ENCODE measurements at places on chromosomes 7 and 10. TPM values are rescaled to one million over a fixed set of nuclear protein-coding genes. Genes with fewer than 3 reads are reported as not detected.

Gene TMEM248
- total RNA-seq = 128 TPM

Gene CCZ1
- total RNA-seq = 85.2 TPM

Gene AKR1C8
- not detected for total RNA-seq

Gene COBL
- 1.3 TPM for total RNA-seq

Gene PDIA4
- total RNA-seq = 116 TPM

Gene NYAP1
- total RNA-seq = 0.68 TPM

Gene MARVELD1
- 40.8 TPM for total RNA-seq

Gene SPDYE9
- total RNA-seq = not detected

Gene MSMB
- not detected for total RNA-seq

Gene ANXA8
- total RNA-seq = 137 TPM

Gene PON3
- total RNA-seq = 5.5 TPM

Gene CTNNA3
- 1.1 TPM for total RNA-seq

Gene HHEX
- 6.3 TPM for total RNA-seq

Gene NPY
- not detected for total RNA-seq

Gene MAGI2
- total RNA-seq = 25.3 TPM

Gene SFTPD
- 0.89 TPM for total RNA-seq

Gene ASAH2
- total RNA-seq = 11.3 TPM

Gene WNT8B
- total RNA-seq = 0.99 TPM

Gene AKR1B15
- 1.6 TPM for total RNA-seq

Gene STRIP2
- 0.52 TPM for total RNA-seq

Gene MRPS24
- 66.7 TPM for total RNA-seq

Gene AMZ1
- 0.23 TPM for total RNA-seq

Gene SLC12A9
- total RNA-seq = 41.9 TPM

Gene H2BK1
- not detected for total RNA-seq

Gene SPDYE6
- total RNA-seq = not detected

Gene FRAT1
- total RNA-seq = 2.9 TPM

Gene PLXNA4
- 7.6 TPM for total RNA-seq

Gene ZP3
- 23.3 TPM for total RNA-seq

Gene CCL26
- 1.1 TPM for total RNA-seq

Gene AOC1
- total RNA-seq = 1.5 TPM

Gene SP8
- not detected for total RNA-seq

All from ureter (tissue), 1 donor.